ENCODE measurements at places on chromosomes 5 and 9.

DNA sequence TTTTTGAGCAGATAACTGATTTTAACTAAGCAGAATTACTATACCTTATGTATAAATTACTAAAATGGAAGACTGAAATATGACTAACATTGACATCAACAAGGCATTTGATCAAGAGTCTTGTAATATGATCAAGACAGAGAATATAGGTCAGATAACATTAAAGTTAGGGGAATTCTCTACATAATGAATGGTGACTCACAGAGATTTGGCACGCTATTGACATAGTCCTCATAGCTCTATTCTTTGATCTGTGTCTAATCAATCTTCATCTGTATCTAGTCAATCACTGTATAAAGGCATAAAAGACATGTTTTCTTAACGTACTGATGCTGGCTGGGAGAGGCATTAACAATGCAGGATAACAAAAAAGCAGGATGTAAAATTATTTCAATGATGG lies 17.4 kb downstream of the ABITRAM start:
- no peak for DNase-seq

DNA sequence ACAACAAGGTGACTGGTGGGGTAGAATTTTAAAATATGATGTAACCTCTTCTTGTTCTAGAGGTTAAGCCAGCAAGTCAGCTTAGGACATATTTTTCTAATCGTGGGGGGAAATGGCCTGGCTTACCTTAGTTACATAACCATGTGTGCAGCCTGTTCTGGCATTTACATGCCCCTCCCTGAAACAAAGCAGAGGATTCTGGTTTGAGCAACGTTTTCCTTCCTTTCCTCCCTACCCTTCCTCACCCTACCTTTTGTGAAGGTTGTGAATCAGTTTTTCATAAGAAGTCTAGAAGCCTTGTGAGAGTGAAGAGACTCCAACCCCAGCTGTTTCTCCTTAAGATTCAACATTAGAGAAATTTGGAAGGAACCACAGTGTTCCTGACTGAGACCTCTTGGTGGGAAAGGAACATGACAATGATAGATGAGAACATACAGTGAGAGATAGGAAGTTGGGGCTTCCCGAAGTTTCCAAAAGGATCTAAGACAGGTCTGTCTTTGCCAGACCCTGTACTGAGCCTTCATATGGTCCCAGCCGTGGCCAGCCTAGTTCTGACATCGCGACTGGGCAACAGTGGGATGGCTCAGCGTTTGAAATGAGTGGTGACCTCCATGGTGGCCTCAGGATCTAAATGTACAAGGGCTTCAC lies 365.2 kb downstream of the SPATA31D1 start:
- no peak for DNase-seq

- no peak for DNase-seq
Measured at GRCh38 chr9:69342769-69343168, 17.8 kb downstream of the ENTREP1 start.

GRCh38 chr5:150135557-150136304 lies 19.9 kb downstream of the PDGFRB start:
- no peak for DNase-seq

DNA sequence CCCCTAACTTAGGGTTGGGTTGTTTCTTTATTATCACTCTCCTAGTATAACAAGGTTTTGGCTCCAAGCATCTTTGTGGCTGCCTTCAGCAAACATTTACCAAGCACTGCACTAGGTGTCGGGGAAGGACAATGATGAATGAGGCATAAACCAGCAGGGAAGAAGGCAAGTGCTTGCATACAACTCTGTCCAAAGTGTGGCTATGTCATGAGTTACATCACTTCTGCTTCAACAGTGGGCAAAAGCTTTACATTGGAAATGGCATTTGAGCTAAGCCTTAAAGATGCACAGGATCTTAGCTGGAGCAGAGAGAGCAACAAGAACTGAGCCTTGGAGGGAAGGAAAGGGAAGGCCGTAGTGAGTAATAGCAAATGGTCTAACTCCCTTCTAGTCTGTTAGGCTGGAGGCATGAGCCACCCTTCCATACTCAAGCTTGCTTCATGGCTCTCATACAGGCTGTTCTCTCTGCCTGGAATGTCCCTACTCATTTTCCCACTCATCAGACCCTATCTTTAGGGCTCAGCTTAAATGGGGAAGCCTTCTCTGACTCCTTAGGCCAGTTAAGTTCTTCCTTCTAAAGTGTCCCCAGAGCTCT lies 121.8 kb downstream of the SEMA6A start:
- DNase-seq: no peak

DNA sequence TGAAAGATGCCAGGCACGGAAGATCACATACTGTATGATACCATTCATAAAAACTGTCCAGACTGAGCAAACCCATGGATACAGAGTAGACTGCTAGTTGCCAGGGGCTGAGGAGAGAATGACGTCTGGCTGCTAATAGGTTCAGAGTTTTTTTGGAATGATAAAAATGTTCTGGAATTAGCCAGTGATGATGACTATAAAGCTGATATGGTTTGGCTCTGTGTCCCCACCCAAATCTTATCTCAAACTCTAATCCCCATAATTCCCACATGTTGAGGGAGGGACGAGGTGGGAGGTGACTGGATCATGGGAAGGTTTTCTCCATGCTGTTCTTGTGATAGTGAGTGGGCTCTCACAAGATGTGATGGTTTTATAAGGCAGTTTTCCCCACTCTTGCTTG lies 37.4 kb downstream of the CAMSAP1 start:
- DNase-seq: no peak

GRCh38 chr9:92467041-92467440 lies 15.3 kb downstream of the ASPN start:
- no peak for DNase-seq

GRCh38 chr5:155729684-155730059 lies 597.3 kb upstream of the SGCD start:
- DNase-seq: peak; percentile 11

GRCh38 chr9:85136507-85136906 lies 467.0 kb downstream of the NTRK2 start:
- DNase-seq: no peak

GRCh38 chr9:36862206-36863145 lies 171.6 kb downstream of the PAX5 start:
- DNase-seq: no peak

DNA sequence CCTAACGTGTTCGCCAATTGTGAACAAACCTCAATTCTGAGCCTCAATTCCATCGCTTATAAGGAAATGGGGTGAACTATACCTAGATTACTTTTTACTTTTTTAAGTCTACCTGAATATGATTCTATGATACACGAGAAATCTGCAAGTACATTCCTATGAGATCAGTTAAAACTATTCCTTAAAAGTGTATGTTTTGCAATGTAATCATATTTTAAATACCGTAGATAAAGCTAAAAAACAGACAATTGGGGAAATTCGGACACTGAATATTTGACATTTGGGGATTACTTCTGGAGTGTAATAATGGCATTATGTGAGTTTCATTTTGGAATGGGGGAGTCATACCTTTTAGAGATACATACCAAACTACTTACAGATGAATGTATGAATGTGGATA lies 62.3 kb downstream of the STRBP start:
- no peak for DNase-seq

GRCh38 chr5:89095341-89095740 lies 212.4 kb upstream of the MEF2C start:
- no peak for DNase-seq

GRCh38 chr5:147743678-147744374 lies 38.7 kb downstream of the JAKMIP2 start:
- no peak for DNase-seq

- no peak for DNase-seq
Measured at GRCh38 chr9:126125577-126125976, 201.1 kb upstream of the MVB12B start.

DNA sequence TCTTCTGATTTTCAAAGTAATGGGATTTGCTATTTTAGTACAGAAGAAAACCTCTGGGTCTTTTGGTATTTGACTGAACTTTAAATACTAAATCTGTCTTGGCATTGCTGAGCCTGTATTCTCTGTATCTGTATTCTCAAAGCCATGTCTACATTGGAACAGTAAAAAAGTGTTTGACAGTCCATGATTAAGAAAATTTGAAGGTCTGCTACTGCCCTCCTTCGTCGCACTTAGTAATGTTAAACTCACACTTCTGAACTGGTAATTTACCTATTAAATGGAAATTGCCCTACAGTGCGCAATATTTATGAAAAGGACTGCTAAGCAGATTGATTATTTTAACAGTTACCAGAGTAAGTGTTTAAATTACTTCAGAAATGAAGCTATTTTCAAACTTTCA lies 165.7 kb upstream of the SMC2 start:
- DNase-seq: no peak

- DNase-seq: no peak
Measured at GRCh38 chr9:104885818-104886709, 41.9 kb downstream of the ABCA1 start.

DNA sequence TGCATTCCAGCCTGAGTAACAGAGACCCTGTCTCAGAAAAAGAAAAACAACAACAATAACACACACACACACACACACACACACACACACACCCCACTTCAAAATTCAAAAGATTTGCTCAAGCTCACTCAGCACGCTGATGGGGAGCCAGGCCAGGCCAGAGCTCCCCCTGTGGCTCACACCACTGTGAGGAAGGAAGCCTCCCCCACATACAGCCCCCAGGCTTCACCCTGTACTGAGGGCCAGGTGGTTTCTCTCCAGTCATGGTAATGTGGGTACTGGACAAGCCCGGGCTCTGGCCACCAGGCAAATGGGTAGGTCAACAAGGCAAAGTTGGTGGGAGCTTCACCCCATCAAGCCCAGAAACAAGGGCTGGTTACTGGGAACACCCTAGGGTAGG lies 19.0 kb downstream of the ATOX1 start:
- no peak for DNase-seq

- no peak for DNase-seq
Measured at GRCh38 chr5:78837836-78838235, 147.3 kb downstream of the ARSB start.

- DNase-seq: no peak
Measured at GRCh38 chr9:124098141-124098905, 86.8 kb downstream of the LHX2 start.

DNA sequence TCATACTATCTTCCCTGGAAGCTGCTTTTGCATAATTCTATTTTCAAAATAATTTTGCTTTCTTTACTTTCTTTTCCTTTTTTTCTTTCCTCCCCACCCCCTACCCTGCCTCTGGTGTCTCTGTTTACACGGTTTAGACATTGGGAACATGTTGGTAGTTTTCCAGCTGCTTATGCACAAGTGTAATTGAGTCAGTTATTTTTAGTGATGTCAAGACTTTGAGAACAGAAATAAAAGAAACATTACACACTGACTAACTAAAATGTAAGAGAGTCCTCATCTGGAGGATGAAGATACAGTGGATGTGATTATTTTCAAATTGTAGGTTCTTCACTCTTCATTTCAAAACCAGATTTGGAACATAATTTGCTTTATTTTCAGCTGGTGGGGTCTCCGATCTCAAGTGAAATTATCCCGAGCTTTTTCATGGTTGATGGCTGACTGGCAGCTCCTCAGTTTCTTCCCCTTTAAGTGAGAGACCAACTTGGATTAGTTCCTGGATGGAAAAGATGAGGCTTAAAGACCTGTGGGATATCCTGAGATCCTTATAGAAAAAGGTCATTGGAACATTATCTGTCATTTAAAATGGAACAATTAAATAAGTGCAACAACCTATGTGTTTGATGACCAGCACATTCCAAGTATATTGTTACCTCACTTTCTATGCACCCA lies 154.4 kb upstream of the ZNF462 start:
- DNase-seq: no peak

- no peak for DNase-seq
Measured at GRCh38 chr5:143664623-143665022, 147.3 kb upstream of the HMHB1 start.

DNA sequence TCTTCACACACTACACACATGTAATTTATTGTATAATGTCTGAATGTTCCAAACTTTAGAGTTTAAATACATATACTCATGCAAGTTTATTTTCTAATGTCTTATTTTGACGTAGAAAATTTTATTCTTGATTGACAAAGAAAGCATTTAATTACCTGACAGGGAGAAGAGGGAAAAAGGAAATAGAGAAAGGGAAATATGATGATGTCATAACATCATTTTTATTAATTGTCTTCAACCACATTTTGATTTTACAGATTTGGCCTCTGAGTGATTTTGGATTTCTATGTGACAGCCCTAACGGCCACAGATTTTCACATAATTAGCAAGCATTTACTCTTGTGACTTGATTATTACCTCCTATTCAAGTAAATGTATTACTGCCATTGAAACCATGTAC lies 106.1 kb upstream of the FSTL4 start:
- DNase-seq: no peak

GRCh38 chr5:157860898-157861890 lies 2.2 kb upstream of the CLINT1 start:
- DNase-seq: no peak

DNA sequence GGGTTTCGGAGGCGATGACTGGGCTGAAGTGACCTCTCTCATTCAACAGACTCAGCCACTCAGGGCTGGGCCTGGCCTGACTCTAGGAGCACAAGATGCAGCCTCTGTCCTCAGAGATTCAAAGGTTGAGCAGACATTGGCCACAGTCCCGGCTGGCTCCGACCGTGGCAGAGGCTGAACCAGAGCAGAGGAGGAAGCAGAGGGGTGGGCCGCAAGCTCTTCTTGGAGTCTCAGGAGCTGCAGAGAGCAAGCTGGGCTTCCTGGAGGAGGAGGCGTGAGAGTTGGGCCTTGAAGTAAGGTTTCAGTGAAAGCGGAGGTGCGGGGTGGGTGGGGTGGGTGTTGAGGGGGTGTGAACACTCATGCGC lies 37.6 kb downstream of the ALG2 start:
- DNase-seq: no peak

DNA sequence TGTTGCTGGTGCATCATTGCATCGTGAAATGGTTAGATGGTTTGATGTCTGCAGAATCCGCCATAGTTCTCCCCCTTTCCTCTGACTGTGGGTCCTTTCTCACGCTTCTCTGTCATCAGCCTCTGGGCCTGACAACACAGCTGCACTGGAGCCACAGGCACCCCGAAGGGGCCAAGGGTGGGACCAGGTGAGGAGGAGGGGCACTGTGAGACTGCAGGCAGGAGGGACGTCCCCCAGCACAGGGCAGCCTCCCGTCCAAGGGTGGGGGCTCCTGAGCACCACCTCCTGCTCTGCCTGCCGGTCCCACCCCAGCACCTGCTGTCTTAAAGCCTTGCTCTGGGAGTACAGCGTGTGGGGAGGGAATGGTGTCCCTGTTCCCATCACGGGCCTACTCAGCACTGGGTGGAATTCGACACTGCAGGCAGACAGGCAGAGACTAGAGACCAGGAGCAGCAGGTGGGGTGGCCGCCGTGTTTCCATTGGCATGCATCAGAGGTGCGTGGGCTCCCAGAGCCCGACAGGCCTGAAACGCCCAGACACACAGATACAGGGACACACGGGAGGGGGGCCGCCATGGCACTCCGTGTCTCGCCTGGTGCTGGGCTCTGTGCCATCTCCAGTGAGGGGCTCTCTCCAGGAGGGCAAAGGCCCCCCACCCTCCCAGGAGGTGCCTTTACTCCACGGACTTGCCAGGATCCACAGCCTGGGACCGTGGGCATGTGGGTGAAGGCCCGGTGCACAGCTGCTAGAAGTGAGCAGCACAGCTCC lies 15.0 kb downstream of the CACNA1B start:
- no peak for DNase-seq

- DNase-seq: no peak
Measured at GRCh38 chr5:37005946-37006540, 129.5 kb downstream of the NIPBL start.
